ENCODE measurements at places on chromosomes 16 and 17.
A peak's percentile ranks its signal among the peaks of the same experiment; 100 is the strongest.

DNA sequence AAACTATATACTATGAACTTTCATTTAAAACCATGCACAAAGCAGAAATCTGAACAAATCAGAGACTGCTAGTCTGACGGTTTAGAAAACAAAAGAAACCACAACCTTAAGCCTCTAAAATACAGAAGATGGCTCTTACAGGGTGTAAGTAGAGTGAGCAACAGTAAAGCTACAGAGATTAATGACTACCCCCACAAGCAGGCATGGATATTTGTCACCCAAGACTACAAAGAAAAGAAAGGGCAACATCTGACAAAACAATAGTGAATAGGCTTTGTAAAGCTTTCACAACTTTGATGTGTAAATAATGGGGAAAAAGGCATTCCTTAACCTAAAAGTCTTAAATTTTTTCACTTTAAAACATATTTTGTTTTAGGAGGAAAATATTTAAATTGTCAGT lies 75.0 kb downstream of the SPAG9 start:
- DNase-seq, result no peak

DNA sequence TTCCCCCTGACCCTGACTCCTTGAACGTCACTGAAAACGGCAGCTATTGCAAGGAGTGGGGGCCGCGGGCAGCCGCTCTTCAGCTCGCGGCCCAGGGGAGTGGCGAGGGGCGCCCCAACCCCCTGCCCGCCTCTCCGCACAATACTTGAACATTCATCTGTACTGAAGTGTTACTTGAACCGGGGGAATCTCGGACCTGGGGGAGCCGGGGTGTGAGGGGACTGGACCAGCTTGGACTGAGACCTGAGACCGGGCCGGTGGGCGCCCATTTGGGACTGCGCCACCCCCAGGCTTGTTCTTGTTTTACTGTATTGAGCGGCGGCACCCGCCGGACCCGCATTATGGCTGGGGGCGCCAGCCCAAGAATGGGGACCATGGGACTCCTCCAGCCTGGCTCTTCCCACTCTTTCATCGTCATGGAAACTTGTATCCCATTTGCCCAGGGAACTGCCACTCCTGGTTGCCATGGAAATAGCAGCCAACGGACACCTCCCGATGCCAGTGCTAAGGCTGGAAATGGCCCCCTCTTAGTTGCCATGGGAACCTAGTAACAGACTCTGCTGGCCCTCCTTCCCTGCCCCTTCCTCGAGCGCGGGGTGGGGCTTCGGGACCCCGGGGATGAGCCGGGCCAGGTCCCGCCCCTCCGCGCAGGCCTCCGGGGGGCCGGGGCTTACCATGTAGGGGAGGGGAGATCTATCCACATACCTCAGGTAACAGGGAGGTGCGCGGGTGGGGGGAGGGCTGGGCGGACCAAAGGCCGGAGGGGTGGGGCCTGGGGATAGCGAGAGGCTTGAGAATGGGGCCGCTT lies 805 bp upstream of the ORAI3 start:
- no peak for DNase-seq

DNA sequence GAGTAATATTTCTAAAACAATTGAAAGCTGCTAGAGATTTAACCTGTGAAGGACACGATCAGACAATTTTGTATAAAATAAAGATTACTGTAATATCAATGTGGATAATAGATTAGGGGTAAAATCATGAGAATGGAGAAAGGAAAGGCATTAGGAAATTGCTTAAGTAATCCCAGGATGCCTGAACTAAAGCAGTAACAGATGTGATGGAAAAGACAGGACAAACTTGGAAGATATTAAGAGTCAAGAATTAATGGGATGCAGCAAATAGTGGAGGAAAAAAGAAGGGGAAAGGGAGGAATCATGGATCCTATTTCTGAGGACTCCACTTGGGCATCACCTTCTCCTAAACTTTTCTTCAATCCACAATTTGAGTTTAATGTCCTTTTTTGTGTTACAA lies 437.1 kb upstream of the PMFBP1 start:
- no peak for DNase-seq

GRCh38 chr16:84925092-84925772 lies 86.1 kb downstream of the ZDHHC7 start:
- DNase-seq, result no peak

- no peak for DNase-seq
Observed at GRCh38 chr17:44400226-44400847, 10.9 kb upstream of the ITGA2B start.

- no peak for DNase-seq
Observed at GRCh38 chr16:86579268-86580062, 1.1 kb downstream of the FOXL1 start.

- no peak for DNase-seq
Observed at GRCh38 chr17:40545660-40546059, 19.6 kb downstream of the CCR7 start.

- DNase-seq, result no peak
Observed at GRCh38 chr16:25747160-25747758, 55.5 kb downstream of the HS3ST4 start.

DNA sequence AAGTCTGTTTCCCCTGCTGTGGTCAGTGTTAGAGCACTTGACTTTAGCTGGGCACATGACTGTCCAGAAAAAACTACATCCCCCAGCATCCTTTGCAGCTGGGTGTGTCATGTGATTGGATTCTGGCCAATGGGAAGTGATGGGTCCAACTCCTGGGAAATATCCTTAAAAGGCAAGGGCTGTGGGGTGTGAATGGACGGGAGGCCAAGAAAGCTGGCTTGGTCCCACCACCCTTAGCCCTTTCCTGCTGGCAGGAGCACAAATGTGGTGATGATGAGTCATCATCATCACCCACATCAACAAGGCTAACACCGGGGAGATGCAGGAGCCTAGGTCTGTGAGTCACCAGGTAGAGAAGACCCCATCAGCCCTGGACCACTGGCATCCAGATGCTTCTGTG lies 341.7 kb downstream of the C16orf95 start:
- no peak for DNase-seq

GRCh38 chr17:16398270-16399267 lies 16.8 kb upstream of the TRPV2 start:
- DNase-seq, result peak; percentile 65

Measured in epithelial cell of prostate (primary cell).